ENCODE measurements at places on chromosomes 11 and 22.

DNA sequence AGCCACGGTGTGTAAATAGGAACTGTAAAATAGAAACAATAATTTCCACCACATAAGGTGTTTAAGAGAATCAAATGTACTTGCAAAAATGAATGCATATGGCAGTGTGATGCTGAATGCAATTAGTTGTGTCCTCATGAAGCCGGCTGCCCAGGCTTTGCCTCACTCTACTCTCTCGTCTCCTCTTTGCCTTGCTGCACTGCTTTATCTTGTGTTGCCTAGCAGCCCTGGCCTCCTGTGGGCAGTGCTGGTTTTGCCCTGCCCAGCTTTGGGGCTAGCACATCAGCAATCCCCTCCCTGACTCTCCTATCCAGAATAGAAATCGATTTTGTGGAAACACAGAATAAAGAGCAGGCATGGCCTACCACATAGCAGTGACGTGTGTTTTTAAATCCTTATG, 30.0 kb downstream of the LRRC32 start:
- peak; percentile 54 for DNase-seq

DNA sequence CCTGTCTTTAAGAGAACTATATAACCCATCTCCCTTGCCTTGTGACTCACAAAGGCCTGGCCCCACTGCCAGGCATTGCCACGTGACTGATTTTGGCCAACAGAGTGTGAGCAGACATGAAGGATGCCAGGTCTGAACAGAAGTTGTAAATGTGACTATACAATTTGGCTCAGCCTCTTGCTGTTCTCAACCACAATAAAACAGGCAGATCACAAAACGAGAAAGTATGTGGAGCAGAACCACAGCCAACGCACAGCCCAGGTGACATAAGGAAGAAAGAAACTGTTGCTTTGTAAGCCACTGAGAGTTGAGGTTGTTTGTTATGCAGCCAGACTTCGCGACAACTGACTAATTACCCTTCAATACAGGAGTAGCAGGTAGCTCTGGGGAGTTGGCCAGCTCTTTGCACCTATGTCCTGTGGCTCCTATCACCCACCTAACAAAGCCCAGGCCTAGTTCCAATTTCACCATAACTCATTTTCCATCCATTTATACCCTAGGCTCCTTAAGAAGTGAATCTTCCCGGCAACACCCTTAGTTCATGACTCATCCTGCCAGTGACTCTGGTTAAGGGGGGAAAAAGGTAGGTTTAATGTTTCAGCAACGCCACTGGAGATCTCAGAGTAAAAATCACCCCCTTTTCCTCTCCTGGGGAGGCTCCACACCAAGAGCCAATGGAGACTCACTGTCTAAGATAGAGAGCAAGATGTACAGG, 53.7 kb downstream of the GALNT18 start:
- no peak for DNase-seq

DNA sequence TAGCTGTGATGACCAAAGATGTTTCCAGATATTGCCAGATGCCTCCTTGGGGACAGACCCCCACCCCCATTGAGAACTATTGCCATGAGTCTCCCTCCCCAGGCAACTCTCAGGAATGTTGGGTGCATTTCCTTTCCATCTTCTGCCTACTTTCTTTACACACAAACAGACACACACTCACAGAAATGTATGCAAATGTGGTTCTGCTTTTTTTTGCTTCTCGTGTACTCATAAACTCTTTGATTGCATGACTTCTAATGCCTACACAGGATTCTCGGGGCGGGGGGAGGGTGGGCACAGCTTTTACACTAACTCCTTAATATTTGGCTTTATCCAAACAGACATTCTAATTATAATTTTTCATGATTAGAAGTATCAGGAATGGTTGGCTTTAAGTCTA, 53.3 kb upstream of the SUSD2 start:
- DNase-seq, result no peak

GRCh38 chr11:47359586-47359985, 7.1 kb upstream of the MYBPC3 start:
- DNase-seq, result no peak

DNA sequence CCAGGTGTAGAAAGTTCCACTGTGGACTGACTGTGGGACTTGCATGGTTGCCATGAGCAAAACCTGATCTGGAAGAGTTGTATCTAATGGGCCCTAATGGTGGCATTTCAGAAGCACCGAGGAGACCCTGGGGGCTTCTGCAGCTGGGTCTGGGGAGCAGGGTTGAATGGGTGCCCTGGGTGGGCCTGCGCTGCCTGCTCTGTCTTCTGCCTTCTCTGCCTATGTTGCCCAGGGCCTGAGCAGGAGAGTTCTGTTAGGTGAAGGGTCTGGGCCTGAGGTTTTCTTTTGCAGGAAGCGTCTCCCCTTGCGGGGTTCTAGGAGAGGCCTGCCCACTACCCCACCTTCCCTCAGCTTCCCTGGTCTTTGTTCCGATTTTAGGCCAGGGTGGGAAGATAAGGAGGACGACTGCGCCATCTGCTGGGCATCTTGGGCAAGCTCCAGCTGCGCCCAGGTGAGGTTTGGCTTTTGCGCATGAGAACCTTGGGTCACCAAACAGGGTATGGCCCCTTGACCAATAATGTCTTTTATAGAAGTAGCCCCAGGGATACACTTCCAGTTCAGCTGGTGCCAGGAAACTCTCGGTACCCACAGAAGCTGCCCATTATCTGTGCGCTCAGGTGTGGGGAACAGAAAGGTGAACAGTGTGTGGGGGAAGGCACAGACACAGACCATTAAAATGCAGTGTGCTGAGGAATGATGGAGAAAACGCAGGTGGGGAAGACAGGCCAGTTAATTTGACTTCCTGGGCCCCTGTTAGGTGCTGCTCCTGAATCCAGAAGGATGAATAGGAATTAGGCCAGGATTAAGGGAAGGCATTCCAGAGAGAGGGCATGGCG, 23.2 kb downstream of the COMMD9 start:
- peak; percentile 66 for DNase-seq

- no peak for DNase-seq
These were observed 5.4 kb downstream of the CCDC86 start for GRCh38 chr11:60847281-60847680.

- DNase-seq, result no peak
These were observed 10.3 kb upstream of the ZC3H12C start for GRCh38 chr11:110082899-110083298.

DNA sequence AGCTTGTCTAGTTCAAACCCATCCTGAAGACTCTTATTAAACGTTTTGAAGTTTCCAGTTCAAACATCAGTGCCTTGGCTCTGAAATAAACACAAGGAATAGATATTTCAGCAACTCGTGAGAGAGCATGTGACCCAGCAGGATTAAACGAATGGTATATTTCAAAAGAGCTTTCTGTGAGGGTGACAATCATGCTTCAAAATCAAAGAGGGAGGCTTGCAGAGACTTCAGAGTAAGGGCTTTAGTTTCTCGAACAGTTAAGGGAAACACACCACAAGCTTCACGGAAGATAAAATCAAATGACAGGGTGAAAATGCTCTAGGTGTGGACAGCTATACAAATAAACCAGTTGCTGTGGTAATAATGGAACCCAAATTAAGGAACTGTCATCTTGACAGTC, 1.4 kb downstream of the HPS4 start:
- peak; percentile 62 for DNase-seq

- peak; percentile 88 for DNase-seq
These were observed 119.4 kb downstream of the TTC28 start for GRCh38 chr22:28560046-28560742.

DNA sequence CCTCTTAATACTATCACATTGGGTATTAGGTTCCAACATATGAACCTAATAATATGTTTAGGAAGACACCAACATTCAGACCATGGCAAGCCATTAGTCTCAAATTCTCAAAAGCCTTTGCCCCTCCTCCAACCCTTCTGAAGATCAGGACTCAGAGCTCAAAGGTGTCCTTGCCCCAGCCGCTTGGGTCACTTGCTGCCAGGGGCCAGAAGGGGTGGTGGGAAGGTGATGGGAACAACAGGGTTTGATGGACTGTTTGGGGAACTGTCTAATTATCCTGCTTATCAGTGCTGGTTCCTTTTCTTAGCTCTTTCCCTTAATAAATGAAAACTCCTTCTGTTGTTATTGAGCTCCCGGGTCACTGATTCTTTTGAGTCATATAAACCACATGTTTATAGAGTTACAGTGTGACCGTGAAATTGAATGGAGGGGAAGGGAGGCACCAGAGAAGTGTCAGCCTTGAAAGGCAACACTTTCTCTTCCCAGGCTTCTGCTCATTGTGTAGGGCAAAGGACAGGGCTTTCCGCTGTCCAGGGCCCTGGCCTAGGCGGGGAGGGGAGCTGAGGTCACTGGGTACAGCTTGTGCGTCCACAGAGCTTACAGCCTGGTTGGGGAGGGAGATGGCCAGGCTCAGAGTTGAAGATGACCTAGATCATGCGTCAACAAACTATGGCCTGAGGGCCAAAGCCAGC, 105.1 kb downstream of the FBXO7 start:
- peak; percentile 25 for DNase-seq

DNA sequence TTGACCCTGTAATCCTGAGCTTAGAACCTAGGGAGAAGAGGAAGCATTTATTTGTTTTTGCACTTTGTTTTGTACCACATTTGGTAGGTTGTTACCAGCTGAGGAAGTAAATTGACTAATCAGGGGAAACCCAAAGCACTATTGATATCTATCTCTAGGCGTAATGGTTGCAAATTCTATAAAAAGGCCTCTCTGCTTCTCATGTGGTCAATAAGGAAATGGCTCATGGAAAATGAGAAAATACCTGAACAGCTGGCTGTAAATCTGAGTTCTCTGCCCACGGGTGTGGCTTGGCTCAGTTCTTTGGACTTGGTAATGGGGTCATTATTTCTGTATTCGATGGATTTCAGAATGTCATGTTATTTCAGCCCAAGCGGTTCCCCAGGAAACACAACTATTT, 42.4 kb downstream of the BARX2 start:
- DNase-seq, result no peak

DNA sequence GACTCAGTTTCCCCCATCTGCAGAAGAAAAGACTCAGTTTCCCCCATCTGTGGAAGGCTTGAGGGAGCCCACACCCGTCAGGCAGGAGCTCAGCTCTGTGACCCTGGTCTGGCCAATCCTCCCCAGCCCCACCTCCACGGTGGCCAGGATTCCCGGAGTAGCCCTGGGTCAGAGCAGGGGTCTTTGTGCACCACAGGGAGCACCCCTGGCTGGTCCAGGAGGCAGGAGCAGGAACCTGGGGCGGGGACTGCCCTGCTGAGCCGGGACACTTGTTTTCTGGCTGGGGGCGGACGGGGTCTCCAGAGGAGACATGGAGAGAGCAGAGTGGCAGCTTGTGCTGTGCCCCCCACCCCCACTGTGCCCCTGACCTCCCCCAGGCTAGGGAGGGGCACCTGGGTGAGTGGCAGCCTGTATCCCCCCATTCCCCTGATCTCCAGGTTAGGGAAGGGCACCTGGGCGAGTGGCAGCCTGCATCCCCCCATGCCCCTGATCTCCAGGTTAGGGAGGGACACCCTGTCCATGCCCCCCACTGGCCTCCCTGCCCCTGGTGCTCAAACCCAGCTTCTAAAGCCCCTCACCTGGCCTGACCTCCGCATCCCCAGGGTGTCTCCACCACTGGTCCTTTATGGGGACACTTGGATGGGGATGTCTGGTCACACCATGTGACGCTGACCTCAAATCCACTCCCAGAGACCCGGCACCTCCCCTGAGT, 18.8 kb downstream of the IL17REL start:
- DNase-seq, result no peak

GRCh38 chr22:21564411-21564810, 3.1 kb upstream of the UBE2L3 start:
- no peak for DNase-seq

GRCh38 chr11:36743039-36743438, 145.0 kb upstream of the RAG2 start:
- DNase-seq, result no peak

- DNase-seq, result no peak
These were observed 11.9 kb downstream of the B3GNT6 start for GRCh38 chr11:77046060-77046501.

DNA sequence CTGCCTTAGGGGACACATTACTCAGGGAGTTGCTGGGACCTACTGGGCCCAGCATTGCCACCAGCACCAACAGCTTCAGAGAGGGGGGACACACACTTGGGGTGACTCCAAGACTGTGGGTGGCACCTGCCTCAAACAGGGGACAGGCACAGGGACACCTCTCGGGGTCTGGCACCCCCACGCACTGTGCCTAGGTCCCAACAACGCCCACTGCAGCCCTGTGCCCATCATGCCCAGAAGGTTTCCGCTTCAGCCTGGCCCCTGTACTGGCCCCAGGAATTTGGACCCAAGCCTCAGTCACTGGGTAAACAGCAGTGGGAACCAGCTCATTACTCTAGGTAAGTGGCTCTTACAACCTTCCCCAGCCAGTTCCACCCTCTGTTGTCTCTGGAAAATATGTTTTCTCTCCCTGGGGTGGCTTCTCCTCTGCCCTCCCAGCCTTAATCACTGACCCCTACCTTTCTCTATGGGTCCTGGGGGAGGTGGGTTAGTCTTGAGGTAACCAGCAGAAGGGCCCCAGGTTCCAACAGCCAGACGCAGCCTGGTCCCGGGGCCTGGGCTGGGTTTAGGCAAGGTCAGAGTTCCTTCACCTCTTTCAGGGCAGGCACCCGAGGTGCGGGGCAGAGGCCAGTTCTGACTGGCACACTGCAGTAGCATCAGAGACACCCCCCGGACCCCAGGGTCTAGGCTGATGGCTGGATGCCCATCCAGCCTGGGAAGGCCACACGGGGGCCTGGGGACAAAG, 123.6 kb downstream of the MED15 start:
- no peak for DNase-seq

DNA sequence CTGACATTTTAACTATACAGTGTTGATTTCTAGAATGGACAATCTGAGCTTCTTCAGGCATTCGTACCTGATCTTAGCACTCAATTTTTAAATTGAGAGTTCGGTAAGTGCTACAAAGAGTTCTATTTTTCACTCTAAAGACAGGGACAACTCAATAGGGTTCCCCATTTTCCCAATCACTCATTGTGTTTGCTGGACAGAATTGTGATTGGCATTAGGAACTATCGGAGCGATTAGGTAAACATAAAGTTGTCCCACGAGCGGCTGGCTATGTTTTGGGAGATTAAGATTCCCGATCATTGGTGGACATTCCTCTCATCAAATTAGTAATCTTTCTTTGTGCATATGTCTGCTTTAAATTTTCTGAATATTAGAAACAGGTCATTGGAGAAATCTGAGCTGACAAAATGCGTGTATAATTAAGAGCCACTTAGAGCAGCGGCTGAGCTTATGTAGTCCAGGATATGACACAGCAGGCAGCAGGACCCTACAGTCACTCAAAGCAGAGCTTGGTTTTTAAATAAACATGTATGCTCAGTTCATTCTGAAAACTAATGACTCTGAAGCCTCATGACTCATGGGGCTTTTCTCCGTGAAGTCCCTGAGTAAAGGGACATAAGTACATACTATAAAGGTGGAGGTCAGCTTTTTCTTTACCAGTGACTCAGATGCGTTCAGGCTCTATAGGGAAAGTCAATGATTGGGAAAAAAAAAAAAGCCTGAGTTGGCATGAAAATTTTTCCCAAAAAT, 109.4 kb downstream of the GRIA4 start:
- no peak for DNase-seq
